ENCODE measurements at places on chromosomes 4 and X.

DNA sequence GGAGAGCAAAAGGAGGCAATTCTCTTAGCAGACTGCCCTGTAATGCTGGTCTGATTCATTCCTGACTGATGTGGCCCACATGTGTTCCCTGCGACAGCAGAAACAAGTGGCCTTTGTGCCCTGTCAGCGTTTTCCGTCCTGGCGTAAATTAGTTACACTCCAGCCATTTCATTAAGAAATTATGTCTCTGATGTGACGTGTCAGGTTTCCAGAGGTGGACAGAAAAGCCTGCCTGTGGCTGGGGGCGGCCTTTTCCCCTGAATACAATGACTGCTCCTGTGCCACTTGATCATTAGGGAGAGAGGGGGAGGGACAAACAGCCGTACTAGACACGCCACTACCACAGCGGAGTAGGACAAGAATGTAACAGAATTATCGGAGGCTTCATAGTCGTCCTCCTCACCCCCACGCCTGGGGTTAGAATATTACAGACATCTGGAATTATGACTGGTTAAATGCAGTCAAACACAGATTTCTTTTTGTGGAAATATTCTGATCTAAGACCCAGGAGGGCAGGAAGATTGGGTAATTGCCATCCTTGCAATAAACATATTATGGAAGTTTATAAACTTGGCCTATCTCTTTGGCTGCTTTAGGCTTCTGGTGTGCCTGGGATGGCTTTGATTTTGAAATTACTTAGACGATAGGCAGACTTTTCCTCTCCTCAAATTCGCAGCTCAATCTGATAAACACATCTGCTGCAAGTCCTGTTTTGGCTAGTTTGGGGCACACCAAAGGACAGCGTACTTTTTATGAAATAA, 146.2 kb upstream of the BCOR start:
- no peak for DNase-seq

DNA sequence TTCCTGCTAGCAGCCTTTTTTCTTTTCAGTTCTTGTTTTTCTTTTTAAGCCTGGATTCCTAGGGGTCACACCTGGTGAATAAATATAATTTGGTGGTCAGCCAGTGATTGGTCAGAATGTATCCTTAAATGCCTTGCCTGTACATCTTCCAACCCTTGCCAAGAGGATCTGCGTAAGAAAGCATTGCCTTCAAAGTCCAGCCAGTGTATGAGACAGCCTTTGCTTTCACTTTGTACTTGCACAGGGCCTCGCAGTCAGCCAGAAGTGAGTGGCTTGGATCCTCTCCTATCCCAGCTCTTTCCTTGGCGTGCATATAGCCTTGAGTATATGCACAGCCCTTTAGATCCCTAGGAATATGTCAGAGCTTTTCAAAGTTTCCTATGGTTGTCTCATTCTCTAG, 22.2 kb downstream of the KANTR start:
- peak; percentile 72 for DNase-seq

DNA sequence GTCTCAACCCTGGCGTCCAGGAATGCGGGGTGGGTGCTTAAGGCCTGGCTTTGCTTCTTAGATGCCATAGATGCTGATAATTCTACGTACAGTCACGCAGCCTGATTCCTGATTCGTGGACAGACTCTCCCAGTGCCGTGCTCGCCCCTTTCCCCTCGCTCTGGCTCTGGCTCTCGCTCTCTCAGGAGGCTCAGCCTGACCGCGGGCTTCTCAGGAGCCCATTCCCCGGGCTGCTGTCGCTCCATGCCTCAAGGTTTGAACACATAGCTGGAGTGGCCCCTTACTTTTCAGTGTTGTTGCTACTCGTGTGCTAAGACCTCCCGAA, 59.2 kb upstream of the ZC4H2 start:
- DNase-seq = peak; percentile 38

- no peak for DNase-seq
Observed at GRCh38 chr4:107993969-107994368, 4.3 kb downstream of the HADH start.

DNA sequence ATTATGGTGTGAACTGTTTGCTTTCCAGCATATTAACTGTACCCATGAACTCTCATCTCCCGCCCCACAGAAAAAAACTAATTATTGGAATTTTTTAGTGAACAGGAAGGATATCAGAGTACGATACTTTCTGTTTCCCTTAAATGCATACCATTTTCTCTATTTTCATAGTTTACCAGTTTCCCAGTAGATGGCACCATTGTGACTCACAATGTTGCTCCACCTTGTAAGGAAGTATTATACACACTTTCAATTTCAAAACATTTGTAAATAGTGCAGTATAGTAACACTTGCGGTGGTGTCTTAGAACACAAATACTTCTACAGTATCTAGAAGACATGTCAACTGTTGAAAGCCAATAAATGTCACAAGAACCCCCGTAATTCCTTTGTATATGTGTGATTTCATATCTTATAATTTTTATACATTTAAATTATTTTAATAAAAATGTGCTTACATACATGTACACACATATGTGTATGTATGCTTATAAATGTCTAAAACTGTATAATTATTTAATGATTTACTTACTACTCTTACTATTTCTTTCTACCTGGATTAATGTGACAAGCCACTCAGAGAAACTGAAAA, 167.3 kb downstream of the SLIT2 start:
- DNase-seq = no peak

GRCh38 chrX:141175786-141176185, 1.1 kb downstream of the LDOC1 start:
- DNase-seq = no peak

GRCh38 chrX:145715641-145716138, 101.9 kb upstream of the SLITRK2 start:
- DNase-seq = no peak

GRCh38 chrX:21770631-21771321, 12.9 kb upstream of the SMPX start:
- no peak for DNase-seq

GRCh38 chr4:154597798-154598774, 7.5 kb upstream of the FGA start:
- DNase-seq = no peak

- no peak for DNase-seq
Observed at GRCh38 chrX:131985526-131986049, 37.5 kb upstream of the STK26 start.
